Activated CD4-positive, alpha-beta memory T cell treated with anti-CD3 and anti-CD28 coated beads, Interleukin-2, amount 10 ng/mL, durations not matched to agents 7 days and 5 days (primary cell): ENCODE measurements at places on chromosomes 12 and 14. TPM values are rescaled to one million over a fixed set of nuclear protein-coding genes. Genes with fewer than 3 reads are reported as not detected.

The RNF212B gene
- not detected for total RNA-seq

The ANHX gene
- total RNA-seq: not detected

- H3K27ac ChIP-seq: no peak overlapping the region
- H3K4me3 ChIP-seq: no peak overlapping the region
- no peaks in the 10 kb centered on the region for H3K36me3 ChIP-seq
- H3K27me3 ChIP-seq: no peaks in the 10 kb centered on the region
- no peak for DNase-seq
- no peaks in the 10 kb centered on the region for H3K4me1 ChIP-seq
Observed at GRCh38 chr12:44511289-44511688, 364.8 kb downstream of the NELL2 start.

GRCh38 chr12:16421806-16422205 lies 74.4 kb downstream of the MGST1 start:
- H3K4me1 ChIP-seq: no peaks in the 10 kb centered on the region
- no peaks in the 10 kb centered on the region for H3K27me3 ChIP-seq
- H3K4me3 ChIP-seq: no peak overlapping the region
- no peaks in the 10 kb centered on the region for H3K36me3 ChIP-seq

DNA sequence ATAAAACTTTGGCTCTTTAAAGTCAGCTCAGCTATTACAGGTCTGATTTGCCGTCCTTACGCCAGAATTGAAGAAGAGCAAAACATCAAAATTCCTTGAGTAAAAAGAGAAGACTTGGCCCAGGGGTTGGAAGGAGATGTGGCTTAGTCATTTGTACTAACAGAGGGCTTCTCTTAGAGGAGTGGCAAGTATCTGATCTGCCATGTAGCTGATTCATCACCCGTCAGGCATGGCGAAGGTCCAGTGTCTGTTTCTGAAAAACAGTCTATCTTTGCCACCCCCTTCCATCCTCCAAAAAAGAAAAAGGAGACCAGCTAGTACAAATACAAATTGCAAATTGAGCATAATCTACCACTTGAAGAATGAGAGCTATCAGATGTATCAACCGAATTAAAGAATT lies 91.9 kb downstream of the RAD52 start:
- peaks cover 50% of the 10 kb centered on the region for H3K36me3 ChIP-seq
- no peak overlapping the region for H3K27ac ChIP-seq
- DNase-seq: no peak
- H3K4me1 ChIP-seq: peaks cover 5% of the 10 kb centered on the region

DNA sequence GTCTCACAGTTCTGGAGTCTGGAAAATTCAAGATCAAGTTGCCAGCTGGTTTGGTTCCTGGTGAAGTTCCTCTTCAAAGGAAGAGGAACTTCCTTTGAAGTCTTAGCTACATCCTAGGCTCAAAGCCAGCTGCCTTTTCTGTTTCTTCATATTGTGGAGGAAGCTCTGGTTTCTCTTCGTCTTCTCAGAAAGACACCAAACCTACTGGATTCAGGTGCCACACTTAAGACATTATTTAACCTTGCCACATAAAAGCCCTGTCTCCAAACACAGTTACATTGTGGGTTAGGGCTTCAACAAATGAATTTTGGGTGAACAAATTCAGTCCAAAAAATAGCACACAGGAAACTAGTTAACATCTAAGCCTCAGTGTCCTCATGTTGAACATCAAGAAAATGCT lies 1019.8 kb downstream of the GALC start:
- H3K36me3 ChIP-seq: no peaks in the 10 kb centered on the region
- DNase-seq: no peak
- no peak overlapping the region for H3K27ac ChIP-seq
- no peaks in the 10 kb centered on the region for H3K27me3 ChIP-seq
- H3K4me1 ChIP-seq: no peaks in the 10 kb centered on the region
- H3K4me3 ChIP-seq: no peak overlapping the region

- peaks cover 5% of the 10 kb centered on the region for H3K4me1 ChIP-seq
- H3K27me3 ChIP-seq: peaks cover 37% of the 10 kb centered on the region
- no peak overlapping the region for H3K27ac ChIP-seq
Observed at GRCh38 chr12:57124261-57124877, 3.9 kb upstream of the LRP1 start.
